ENCODE measurements at places on chromosomes 2 and 18.

DNA sequence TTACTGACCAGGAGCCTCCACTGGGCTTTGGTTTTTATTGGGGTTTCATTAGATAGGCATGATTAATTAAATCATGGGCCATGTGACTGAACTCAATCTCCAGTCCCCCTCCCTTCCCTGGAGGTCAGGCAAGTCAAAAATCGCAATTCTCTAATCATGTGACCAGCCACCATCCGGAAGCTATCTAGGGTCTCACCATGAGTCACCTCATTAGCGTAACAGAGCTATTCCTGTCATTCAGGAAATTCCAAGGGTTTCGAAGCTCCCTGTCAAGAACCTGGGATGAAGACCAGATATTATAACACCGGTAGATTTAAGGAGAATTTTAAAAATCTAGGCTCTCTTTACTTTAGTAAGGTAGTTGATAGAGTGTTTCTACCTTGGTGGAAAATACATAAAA, 180.3 kb upstream of the TCF4 start:
- DNase-seq, result no peak

GRCh38 chr2:185381631-185382030, 357.0 kb upstream of the FSIP2 start:
- no peak for DNase-seq

- DNase-seq, result no peak
Observed at GRCh38 chr18:76432970-76433767, 61.9 kb downstream of the ZNF516 start.

DNA sequence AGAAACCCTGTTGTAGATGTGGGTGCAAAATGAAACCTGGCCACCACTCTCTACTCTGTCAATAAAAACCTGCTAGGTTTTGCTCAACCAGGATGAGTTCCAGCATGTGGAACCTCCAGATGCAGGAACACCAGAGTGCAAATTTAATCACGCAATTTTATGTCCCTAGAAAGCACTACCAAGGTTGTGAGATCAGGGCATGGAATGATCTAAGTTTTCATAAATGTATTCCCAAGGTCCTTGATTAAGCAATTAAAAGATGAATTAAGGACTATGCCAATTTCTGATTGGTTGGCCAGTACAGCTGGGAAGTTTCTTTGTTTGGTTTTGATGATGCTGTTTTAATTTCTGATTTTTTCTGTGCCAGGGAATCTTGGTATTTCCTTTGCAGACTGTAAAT, 179.2 kb downstream of the KCNS3 start:
- no peak for DNase-seq

DNA sequence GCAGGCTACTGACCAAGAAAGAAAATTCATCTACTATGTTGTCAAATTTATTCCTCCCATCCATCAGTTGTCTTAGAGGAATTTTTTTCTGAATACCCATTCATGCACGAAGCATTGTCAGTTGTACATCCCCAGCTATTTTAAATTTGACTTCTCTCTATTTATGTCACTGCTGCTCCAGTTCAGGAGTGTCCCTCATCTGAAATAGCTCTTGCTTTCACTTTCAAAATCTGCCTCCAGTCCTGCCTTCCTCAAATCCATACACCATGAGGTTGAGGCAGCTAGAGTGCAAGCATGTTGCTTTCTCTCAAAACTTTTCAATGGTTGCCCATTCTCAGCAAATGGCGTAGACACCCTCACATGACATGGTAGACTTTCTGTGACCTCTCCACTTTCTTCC, 335.4 kb upstream of the CDH2 start:
- no peak for DNase-seq

GRCh38 chr2:16290311-16291020, 350.1 kb downstream of the MYCN start:
- DNase-seq, result no peak

GRCh38 chr2:202693503-202693902, 58.7 kb downstream of the FAM117B start:
- no peak for DNase-seq

- no peak for DNase-seq
Observed at GRCh38 chr18:79203017-79203605, 133.9 kb downstream of the ATP9B start.

- no peak for DNase-seq
Observed at GRCh38 chr18:68555879-68556301, 159.0 kb downstream of the TMX3 start.

DNA sequence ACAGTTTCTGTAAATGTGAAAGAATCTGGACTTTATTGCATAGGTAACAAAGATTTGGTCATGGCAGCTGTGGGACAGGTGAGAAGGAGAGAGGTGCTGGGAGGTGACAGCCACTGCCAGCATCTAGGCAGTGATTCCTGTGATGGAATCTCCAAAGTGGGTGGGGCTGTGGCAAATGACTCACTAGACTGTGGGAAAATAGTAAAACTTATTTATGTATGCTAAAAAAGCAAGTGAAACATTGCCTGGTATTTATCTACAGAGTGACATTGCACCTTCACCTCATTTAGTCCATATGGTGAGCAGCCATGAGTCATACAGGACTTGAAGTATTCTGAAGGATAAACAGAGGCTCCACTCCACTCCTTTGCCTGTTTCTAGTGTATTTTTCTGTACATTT, 145.3 kb upstream of the MEX3C start:
- DNase-seq, result no peak

- DNase-seq, result no peak
Observed at GRCh38 chr2:241613017-241613780, 23.8 kb downstream of the THAP4 start.

GRCh38 chr2:109089602-109090300, 39.3 kb upstream of the SH3RF3 start:
- DNase-seq, result no peak

GRCh38 chr2:129301431-129301913, 678.0 kb upstream of the RAB6C start:
- DNase-seq, result no peak

- DNase-seq, result no peak
Observed at GRCh38 chr2:232884549-232885263, 14.6 kb downstream of the SNORC start.

DNA sequence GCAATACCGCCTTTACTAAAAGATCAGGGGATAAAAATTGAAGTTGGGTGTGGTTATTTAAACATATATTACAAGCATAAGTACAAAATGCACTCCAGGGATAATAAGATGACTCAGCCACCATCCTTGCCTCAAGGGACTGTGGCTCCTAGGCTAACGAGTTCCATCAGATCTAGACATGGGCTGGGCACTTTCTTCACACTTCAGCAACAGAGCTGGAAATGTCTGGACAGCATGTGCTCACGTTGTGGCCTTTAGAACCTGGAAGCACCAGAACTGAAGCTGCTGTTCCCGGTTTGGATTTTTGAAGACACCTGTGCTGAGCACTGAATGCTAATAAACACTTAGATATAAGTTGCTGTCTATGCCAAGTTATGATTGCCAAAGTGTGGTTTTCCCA, 384.2 kb upstream of the SALL3 start:
- DNase-seq, result no peak

GRCh38 chr2:47916412-47916811, 10.1 kb upstream of the FBXO11 start:
- no peak for DNase-seq

- DNase-seq, result no peak
Observed at GRCh38 chr2:218260742-218261422, at the start of gene GPBAR1. TSS of gene GPBAR1 (plus strand) at chr2:218261015. CDS start at chr2:218262725, 1,710 bp downstream.

Data from H1 (cell line).